Activated CD4-positive, alpha-beta T cell treated with anti-CD3 and anti-CD28 coated beads, Interleukin-2, amount 50 U/mL, for 4 hours (primary cell): ENCODE measurements at places on chromosomes 2 and 18.

- DNase-seq = peak; percentile 91
Measured at GRCh38 chr2:208254871-208255556, at the start of gene IDH1. IDH1 (minus strand) TSS chr2:208255071; CDS start chr2:208251551, 3,520 bp downstream.

DNA sequence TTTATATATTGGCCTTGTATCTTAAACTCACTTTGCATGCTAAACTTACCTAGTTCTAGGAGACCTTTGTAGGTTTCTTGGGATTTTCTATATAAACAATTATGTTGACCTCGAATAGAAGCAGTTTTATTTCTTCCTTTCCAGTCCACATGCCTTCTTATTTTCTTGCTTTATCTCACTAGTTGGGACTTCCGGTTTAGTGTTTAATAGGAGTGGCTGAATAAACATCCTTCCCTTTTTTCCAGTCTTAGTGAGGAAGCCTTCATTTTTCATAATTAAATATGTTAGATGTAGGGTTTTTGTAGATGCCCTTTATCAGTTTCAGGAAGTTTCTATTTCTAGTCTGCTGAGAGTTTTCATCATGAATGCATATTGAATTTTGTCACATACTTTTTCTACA is 347.3 kb upstream of the HNRNPA3 start:
- DNase-seq = no peak

GRCh38 chr18:78822949-78823285 is 156.7 kb upstream of the SALL3 start:
- no peak for DNase-seq

- no peak for DNase-seq
Measured at GRCh38 chr18:74818516-74819175, 221.0 kb downstream of the ZNF407 start.

DNA sequence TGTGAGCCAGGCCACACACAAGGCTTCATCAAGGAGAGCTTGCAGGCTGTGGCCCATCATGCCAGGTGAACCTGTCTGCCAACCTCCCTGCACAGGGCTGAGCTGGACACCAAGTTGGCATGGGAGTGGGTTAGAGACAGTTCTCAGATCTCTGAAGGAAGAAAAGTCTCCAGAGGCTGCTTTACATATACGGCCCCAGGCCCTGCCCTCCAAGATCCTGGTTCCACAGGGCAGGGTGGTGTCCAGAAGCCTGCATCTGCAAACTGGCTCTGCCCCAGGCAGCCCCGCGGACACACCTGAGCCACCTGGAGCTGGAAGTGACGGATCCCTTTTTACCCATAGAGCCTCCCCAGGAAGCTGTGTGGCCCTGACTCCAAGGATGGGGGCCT is 24.2 kb upstream of the HES6 start:
- no peak for DNase-seq

- DNase-seq = no peak
Measured at GRCh38 chr18:63882333-63883141, 5.0 kb upstream of the SERPINB2 start.

GRCh38 chr18:51765606-51766360 is 568.3 kb upstream of the MEX3C start:
- no peak for DNase-seq
